ENCODE measurements at places on chromosomes 6 and 20.

- no peak for DNase-seq
Observed at GRCh38 chr6:170175644-170176135, 115.2 kb downstream of the DLL1 start.

- DNase-seq = no peak
Observed at GRCh38 chr6:123118811-123119210, 122.8 kb downstream of the CLVS2 start.

GRCh38 chr6:131960371-131961133 is 9.4 kb upstream of the CCN2 start:
- no peak for DNase-seq

DNA sequence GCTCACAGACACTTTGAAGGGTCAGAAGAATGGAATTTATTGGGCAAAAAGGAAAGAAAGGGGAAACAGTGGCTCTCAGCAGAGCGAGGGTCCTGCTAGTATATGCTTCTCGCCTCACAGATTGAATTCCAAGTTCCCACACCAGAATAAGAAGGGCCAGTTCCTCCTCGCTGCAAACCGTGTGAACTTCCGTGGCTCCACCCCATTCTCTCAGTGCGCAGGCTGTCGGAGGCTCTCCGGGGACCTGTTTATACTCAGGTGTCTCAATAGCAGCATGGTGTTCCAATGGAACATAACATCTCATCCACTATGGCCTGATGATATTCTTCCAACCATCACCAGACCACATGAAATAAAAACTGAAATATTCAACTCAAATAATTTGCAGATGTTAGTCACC is 4.6 kb downstream of the SAMD3 start:
- no peak for DNase-seq

All from trophoblast cell (in vitro differentiated cells and primary cell).